ENCODE measurements at places on chromosomes 6 and 20.

DNA sequence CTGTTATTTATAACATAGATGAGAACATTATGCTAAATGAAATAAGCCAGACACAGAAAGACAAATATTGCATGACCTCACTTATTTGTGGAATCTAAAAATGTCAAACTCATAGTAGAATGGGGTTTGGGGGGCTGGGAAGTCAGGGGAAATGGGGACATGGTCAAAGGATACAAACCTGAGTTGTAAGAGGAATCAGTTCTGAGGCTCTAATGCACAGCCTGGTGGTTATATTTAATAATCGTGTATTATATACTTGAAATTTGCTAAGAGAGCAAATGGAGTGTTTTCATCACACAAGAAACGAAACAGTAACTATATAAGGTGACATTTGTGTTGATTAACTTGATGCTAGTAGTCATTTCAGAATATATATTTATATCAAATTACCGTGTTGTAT is 40.8 kb upstream of the GFOD1 start:
- no peak for DNase-seq

DNA sequence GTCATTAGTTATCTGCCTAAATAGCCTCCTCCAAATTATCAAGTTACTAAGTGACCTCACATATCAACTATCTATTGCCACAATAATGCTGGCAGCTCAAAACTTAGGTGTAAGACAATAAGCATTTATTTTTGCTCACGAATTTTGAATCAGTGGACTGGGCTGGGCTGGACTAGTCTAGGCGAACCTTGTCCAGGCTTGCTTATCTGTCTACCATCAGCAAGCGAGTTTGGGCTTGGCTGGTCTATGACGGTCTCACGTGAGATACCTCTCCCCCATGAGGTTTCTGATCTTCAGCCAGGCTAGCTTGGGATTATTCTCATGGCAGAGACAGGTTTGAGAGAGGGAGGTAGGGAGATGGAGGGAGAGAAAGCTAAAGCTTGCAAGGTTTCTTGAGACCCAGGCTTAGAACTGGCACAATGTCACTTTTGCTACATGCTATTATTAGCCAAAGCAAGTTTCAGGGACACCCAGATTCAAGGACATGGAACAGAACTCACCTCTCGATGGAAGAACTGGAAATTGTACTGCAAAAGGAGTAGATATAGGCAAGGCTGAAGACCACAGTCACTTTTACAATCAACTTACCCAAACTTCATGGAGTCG is 80.9 kb downstream of the WASF1 start:
- no peak for DNase-seq

DNA sequence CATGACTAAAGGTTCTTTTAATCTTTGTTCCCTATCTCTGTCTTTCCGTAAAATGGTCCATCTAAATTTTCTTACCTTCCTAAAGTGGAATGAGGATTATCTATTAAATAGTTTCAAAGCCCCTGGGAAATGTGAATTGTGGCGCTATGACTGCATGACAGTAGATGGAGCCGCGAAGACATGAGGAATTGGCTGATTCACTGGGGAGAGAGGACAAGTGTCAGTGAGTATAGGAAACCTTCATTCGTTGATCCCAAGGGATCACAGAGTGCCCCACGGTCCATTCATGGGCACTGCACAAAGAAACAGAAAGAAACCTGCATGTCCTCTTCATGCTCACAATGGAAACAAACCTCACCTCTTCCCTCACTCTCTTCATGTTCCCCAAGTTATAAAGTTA is 479.3 kb upstream of the BTBD3 start:
- no peak for DNase-seq

GRCh38 chr20:22861231-22861980 is 173.7 kb upstream of the SSTR4 start:
- peak; percentile 41 for DNase-seq

DNA sequence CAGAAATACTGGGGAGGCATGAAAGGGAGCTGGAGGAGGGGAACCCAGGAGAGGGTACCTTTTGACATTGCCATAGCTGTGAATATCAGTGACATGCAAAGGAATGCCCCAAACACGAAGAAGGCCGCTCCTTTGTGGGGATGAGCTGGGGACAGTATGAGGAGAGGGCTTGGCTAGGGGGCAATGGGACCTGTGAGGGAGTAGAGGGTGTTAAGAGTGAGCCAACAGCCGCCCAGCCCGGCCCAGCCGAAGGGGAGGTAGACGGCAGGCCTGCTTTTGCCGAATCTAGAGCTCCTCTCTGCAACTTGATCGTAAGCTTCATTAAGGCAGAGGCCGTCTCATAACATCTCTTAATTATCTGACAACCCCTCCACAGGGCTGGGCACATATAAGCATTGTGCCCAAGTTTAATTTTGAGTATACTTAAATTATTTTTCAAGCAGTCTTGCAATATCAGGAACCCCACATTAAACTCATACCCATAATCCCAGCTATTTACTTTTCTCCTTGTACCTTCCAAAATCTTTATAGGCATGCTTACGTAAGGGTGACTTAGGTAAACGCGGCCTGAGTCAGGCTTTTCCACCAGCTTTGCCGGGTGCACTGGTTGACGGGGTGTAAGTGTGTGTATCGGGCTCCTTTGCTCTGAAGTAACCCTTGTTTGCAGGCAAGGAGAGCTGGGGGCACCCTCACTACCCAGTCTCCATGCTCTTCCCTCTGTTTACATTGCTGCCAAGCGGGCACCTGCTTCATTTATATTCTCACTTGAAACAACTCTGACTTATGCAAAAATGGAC is 24.9 kb upstream of the VEGFA start:
- DNase-seq = no peak

GRCh38 chr6:37173493-37174195 is 3.7 kb downstream of the PIM1 start:
- DNase-seq = no peak

GRCh38 chr20:39631557-39631956 is 669.4 kb downstream of the DHX35 start:
- peak; percentile 5 for DNase-seq

GRCh38 chr6:107695061-107695720 is 128.9 kb downstream of the SCML4 start:
- no peak for DNase-seq

DNA sequence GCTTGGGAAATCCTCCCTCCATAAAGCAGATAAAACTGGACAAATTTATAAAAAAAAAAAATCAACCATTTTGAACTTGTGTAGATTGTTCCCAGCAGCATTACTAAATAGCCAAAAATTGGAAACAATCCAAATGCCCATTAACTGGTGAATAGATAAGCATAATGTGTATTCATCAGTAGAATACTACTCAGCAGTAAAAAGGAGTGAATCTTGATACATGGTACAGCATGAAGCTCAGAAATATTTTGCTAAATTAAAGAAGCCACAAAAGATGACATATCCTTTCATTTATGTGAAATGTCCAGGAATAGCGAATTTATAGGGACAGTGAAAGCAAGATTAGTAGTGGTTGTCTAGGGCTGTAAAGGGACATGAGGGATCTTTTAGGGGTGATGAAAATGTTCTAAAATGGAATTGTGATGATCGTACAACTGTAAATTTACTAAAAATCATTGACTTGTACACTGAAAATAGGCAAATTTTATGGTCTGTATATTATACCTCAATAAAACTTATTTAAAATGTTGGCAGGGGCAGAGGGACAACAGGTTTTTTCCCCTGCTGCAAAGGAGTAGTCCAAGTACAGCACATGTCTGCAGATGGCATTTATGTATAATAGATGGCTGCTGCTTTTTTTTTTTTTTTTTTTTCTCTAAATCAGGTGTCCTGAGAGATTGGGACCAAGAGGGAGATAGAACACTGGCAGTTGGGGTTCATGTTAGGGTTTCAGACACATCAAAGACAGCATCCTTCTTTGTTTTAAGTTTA is 59.5 kb downstream of the CBFA2T2 start:
- no peak for DNase-seq

DNA sequence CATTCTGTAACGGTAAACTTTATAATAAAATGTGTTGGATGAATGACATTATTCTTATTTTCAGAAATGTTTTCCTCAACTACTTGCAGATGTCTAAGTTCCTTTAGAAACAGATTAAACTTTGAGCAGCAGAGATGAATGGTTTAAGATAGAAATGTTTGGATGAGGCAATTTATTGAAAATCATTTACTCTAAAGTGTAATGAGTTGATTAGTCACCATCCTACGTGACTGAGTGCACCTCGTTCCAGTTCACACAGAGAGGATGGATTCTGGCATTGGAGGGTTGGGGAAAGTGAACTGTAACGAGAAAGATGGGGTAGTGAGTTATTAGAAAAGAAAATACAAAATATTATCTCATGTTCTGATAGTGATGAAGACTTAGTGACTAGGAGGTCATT is 28.7 kb downstream of the SMPDL3A start:
- no peak for DNase-seq

DNA sequence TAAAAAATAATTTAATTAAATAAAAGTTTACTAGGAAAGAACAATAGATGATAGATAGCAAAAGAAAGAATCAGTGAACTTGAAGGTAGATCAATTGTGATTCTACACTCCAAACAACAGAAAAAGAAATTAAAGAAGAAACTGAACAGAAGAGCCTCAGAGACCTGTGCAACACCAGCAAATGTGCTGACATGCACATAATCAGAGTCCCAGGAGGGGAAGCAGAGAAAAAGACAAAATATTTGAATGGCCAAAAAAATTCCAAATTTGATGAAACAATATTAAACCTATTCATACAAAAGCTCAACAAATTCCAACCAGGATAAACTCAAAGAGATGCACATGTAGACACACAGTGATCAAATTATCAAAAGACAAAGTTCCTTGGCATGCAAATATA is 267.5 kb upstream of the OPRM1 start:
- DNase-seq = no peak

- DNase-seq = no peak
These were observed 1265.4 kb upstream of the GJE1 start for GRCh38 chr6:140867336-140867735.

DNA sequence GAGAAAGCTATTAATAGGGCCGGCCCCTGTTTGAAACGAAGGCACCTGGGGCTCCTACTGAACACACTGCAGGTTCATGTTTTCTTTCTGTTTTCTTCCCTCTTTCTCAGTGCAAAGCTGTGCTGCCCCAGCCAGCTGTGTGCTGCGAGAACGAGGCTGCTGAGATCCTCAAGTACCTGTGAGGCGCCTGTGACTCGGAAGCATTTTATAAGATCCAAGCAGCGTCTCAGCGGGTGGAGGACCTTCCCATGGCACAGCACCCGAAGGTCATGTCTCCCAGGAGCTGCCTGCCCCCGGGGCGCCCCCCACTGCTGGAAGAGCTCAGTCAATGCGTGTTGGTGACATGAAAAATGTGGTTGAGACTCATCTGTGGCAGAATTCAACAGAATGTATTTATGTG is 66.3 kb downstream of the SMOC2 start:
- no peak for DNase-seq

- no peak for DNase-seq
These were observed 273.2 kb downstream of the CDC5L start for GRCh38 chr6:44660561-44661220.
